GM12878 (cell line): ENCODE measurements at places on chromosomes 16 and 17. TPM values are rescaled to one million over a fixed set of nuclear protein-coding genes. Genes with fewer than 3 reads are reported as not detected.
A peak's percentile ranks its signal among the peaks of the same experiment; 100 is the strongest.

Gene DBF4B
- total RNA-seq = 16.7 and 24.6 TPM in 2 replicates

DNA sequence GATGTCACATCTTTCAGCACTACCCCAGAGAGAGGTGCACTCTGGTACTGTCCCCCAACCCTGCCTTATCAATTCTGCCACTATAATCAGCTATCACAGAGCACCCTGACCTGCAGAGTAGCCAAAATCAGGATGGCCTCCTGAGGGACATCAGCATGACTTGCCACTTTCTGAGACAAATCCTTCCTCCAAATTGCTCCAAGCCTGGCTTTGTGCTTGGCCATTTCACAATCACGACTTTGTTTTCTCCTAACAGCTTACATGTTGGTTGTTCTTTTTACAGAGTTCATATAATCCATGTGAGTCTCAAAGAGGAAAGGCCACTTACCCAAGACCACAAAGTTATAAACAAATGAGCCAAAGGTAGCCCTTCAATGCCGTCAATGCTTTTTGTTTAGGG, 449.0 kb upstream of the CDH5 start:
- DNase-seq = no peak

GRCh38 chr16:1575578-1575977, 36.3 kb downstream of the IFT140 start:
- no peak for DNase-seq

DNA sequence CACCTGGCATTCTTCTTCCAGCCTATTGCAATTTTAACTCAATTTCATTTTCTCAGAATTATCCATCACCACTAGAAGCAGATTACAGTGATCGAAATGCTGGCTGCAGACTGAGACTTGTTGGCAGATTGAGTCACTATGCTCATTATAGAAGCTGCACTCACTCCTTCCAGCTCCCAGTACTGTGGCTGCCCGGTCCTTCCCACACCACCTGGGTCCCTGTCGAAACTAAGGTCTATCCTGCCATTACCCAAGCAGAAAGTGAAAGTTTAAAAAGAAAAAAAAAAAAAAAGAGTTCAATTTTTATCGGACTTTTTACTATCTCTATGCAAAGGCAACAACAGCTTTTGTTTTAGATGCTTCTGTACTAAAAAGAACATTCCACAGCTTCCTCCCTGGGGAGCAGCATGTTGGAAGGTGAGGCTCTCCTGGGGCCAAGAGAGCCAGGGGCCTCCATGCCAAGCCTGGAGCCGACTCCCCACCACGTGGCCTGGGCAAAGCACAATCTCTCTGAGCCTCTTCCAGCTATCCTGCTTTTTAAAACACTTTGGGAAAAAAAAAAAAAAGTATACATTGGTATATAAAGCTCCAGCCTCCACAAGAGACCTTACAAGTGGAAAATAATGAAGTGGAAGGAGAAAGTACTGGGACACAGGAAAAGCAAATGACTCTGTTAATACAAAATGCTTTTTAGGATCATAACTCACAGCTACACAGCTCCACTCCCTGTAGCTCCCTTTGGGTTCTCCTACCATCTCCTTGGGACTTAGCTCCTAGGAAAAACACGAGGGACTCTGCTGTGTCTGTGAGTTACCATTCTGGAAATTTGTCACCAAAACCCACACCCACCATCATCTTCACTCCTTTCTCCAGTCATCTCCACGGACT, 77.8 kb downstream of the USP31 start:
- no peak for DNase-seq

GRCh38 chr16:57500578-57501111, 14.4 kb upstream of the DOK4 start:
- DNase-seq = no peak

DNA sequence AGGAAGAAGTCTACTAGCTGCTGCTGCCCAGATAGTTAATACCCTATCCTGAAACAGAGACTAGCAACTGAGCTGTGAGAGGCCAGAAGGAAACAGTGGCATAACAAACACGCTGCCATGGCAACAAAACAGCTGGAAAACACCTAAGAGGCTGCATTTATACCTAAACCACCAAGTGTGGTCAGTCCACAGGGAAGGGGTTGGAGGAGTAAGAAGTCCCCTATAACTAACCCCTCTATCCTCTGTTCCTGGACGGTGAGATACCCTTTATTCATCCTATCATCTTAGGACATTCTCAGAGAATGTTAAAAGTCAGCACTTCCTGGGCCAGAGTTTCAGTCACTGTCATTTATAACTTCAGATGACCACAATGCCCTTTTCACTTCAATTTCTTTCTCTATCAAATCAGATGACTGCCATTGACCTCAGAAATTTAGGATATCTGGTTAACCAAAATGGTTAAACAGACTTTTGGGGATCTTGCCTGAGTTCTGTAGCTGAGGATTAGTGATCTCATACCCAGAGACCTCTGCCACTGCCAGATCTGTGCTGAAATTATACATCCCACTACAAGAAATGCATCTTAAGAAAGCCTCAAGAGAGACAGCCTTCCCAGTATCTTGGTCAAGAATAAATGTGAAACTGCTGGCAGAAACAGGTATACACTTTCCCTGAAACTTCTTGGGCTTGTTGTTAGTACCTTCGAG, 36.2 kb downstream of the STH start:
- DNase-seq = no peak

GRCh38 chr16:22948603-22949368, 134.8 kb downstream of the HS3ST2 start:
- DNase-seq = peak; percentile 8

Gene WNK4
- total RNA-seq = 0.18 and 0.27 TPM in 2 replicates

- DNase-seq = no peak
Observed at GRCh38 chr16:10245002-10245401, 62.8 kb upstream of the GRIN2A start.

GRCh38 chr16:27337024-27337423, 23.2 kb downstream of the IL4R start:
- no peak for DNase-seq

GRCh38 chr17:82188001-82188961, 24.4 kb downstream of the CCDC57 start:
- no peak for DNase-seq

GRCh38 chr17:49985310-49985990, 9.6 kb downstream of the DLX3 start:
- DNase-seq = no peak

DNA sequence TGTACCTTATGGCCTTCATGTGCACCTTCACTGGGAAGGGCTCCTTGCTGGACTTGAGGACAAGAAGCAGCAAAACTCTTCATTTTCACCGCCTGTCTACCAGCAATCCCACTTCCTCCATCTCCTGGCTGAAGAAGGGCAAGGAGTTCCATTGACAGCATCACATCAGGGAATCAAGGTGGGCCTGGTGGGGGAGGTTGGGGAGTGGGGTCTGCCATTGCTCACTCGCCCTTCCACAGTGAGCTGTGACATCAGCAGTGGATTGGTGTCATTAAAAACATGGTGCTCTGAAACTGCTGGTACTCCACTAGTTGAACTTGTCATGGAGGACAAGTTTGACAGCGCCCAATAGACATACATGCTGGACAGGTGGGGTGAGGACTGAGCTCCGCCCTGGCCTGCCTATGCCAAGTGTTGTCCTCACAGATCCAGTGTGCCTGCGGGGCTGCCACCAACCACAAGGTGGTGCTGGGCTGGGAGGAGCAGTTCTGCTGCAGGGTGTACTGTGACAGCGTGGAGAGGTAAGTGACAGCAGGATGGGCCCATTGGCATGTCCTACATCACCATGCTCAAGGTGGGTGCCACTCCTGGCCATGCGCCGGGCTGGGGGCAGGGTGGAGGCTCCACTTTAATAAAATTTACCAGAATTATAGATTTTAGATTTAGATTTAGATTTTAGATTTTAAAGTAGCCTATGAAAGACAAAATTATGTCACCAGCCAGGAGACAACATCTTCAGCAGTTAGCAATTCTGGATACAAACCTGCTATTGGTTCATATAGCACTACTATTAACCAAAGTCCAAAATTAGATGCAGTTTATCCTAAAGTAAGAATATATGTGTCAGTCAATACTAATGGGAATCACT, 1729.1 kb downstream of the TP53TG3F start:
- no peak for DNase-seq

Gene HSPB9
- total RNA-seq = not detected in 2 replicates

DNA sequence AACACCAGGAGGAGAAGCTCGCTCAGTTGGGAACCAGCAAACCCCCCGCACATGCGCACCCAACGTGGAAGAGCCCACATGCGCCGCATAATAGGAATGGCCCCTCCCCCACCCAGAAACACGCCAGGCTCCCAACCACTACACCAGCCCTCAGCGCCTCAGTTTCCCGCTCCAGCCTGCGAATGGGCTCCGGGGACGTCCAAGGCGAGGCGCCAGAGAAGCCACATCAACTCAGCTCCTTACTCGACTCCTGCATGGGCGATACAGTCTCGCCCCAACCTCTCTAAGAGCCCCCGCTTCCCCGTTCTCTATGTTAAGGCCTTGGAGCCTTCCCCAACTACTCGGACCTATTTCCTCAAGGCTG, 504 bp downstream of the SRSF1 start:
- no peak for DNase-seq

Gene STH
- not detected in 2 replicates for total RNA-seq

GRCh38 chr17:15249487-15249886, 15.6 kb downstream of the PMP22 start:
- DNase-seq = no peak

Gene SLFN12L
- total RNA-seq = 10.4 and 11.9 TPM in 2 replicates

DNA sequence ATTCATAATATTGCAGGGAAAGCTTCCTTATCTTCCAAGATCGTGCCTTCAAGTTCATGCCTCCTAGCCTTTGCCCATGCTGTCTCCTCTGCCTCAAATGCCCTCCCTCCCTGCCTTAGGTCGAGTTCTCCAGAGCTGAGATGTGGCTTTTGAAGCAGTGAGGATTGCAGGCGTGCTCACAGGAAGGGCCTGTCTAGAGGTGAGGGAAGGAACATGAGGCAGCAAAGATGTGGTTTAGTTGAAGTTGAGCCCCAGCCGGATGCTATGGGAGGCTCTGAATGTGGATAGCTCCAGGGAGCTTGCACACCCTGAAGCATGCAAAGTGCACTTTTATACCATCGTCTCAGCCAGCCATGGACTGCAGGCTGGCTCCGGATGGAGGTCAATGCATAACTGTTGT, 754.6 kb upstream of the EEF2KMT start:
- no peak for DNase-seq

Gene TMEM235
- not detected in 2 replicates for total RNA-seq

- DNase-seq = no peak
Observed at GRCh38 chr16:90023078-90023447, 3.8 kb upstream of the DBNDD1 start.

DNA sequence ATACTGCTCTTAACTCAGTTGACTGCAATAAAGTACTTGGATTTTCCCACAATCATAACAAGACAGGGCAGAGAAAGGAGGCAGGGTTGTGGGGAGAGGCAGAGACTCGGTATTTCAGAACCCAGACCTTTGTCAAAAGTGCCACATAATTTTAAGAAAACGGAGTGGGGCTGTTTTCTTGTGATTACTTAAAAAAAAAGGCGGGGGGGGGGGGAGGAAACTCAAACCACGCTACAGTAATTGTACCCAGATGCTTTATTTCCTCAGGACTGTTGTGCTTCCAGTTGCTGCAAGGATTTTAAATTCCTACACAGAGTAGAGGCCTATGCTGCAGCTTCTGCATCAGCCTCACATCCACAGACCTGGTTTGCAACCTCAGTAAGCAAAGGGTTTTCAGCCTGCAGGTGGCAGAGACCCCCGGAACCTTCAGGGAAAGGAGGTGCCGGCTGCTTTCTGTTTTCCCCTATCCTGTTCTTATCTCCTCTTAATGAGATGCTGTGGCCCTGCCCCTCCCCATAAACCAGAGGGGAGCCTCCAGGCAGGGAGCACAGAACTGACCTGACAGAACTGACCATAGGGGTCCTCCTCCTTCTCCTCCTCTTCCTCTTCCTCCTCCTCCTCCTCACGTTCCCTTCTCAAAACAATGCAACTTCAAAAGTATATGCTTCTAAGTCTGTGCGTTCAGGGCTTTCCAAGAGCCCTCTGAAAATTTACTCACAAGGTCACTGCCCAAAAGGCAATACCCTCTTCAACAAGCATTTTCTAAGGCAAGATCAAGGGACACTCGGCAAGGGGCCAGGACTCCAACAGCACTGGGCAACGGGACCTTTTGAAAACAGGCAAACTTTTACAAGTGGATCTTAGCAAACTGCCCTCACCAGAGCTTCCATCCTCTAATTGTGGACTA, 7.5 kb downstream of the AXIN2 start:
- DNase-seq = no peak

DNA sequence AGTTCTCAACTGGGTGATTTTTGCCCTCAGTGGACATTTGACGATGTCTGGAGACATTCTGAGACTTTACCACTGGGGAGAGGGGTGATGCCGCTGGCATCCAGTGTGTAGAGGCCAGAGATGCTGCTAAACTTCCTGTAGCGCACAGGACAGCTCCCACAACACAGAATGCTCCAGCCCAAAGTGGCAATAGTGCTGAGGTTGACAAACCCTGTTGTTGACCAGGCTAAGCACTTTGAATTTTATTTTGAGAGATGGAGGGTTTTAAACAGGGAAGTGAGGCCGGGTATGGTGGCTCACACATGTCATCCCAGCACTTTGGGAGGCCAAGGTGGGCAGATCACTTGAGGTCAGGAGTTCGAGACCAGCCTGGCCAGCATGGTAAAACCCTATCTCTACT, 44.0 kb downstream of the SYT17 start:
- no peak for DNase-seq

DNA sequence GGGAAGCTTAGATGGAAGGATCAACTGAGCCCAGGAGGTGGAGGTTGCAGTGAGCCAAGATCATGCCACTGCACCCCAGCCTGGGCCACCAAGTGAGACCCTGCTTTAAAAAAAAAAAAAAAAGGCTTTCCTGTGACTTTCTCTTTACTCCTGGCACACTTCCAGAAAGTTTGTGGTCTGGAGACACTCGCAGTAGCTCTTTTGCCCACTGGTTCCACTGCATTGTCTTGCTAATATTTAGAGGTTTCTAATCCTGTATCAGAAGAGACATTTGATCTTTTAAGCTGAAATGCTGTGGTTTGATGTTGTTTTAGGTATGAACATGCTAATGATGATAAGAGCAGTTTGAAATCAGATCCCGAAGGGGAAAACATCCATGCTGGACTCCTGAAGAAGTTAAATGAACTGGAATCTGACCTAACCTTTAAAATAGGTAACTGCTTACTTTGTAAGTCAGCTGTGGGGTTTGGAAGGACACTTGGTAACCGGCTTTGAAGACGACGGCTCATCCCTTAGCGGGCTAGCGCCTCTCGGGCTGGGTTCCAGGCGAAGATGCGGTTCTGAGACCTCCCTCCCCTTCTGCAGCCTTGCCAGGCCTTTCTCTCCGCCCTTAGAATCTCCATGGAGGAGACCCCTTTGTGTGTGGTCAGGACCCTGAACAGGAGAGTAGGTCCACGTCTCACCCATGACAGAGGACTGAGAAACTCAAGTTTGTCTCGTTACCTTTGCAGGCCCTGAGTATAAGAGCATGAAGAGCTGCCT, 23.1 kb downstream of the NTAN1 start:
- no peak for DNase-seq
